Large intestine (tissue), 12 donors: ENCODE measurements at places on chromosomes 2 and 18. TPM values are rescaled to one million over a fixed set of nuclear protein-coding genes. Genes with fewer than 3 reads are reported as not detected.

DNA sequence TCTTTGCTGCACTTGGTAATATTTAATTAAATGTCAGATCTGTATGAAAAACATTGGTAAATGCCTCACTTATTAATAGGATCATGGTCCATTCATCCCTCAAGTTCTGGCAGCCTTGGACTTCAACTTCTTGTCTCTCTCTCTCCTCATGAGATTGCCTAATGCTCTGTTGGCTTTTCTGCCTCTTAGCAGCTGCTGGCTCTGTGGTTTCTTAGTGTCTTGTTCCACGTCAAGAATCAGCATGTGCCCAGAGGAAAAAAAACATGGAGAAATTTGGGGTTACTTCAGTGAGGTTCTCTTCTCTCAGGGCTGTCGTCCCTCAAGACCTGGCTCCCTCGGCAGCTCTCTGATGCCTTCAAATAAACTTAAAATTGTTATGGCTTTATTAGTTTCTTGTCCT lies 75.4 kb downstream of the TAF4B start:
- H3K4me3 ChIP-seq, result no peak overlapping the region
- no peaks in the 10 kb centered on the region for H3K4me1 ChIP-seq
- H3K27ac ChIP-seq, result no peak overlapping the region
- H3K36me3 ChIP-seq, result no peaks in the 10 kb centered on the region

GRCh38 chr18:21930177-21930576 lies 189.6 kb downstream of the MIB1 start:
- no peak overlapping the region for H3K4me3 ChIP-seq
- H3K27me3 ChIP-seq, result no peaks in the 10 kb centered on the region
- no peaks in the 10 kb centered on the region for H3K36me3 ChIP-seq
- no peak overlapping the region for H3K27ac ChIP-seq
- no peak for DNase-seq
- no peaks in the 10 kb centered on the region for H3K4me1 ChIP-seq

Gene INPP5D
- 12.6 TPM for polyA plus RNA-seq

DNA sequence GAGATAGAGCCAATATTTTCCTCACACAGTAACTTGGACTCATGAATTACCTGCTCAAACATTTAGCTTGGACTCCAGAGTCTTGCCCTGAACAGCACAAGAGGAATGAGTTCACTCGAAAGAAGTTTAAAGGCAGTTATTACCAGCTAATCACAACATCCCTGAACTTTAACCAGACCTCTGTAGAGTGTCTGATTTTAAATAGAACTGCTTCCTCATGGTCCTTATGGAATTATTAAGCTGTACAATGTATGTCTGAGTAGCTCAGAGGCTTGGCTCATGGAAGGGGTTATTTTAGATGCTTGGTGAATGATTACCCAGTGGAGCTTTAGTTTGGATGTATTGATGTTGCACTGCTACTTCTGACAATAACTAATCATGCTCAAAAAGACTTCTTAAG lies 183.1 kb downstream of the FMNL2 start:
- H3K27ac ChIP-seq, result no peak overlapping the region
- H3K4me3 ChIP-seq, result no peak overlapping the region
- H3K4me1 ChIP-seq, result no peaks in the 10 kb centered on the region
- peak; percentile 81 for DNase-seq

Gene ANKRD36
- 14.3 TPM for polyA plus RNA-seq
